Hematopoietic multipotent progenitor cell treated with erythropoietin and hydrocortisone succinate and interleukin-3 and kit ligand, for 8 days (in vitro differentiated cells): ENCODE measurements at places on chromosomes 5 and 9.
A peak's percentile ranks its signal among the peaks of the same experiment; 100 is the strongest.

- no peak for DNase-seq
Measured at GRCh38 chr9:16787724-16788123, 82.7 kb downstream of the BNC2 start.

GRCh38 chr5:170372971-170373370 lies 16.2 kb downstream of the KCNMB1 start:
- no peak for DNase-seq

- DNase-seq: no peak
Measured at GRCh38 chr5:84301535-84301934, 83.1 kb downstream of the EDIL3 start.

DNA sequence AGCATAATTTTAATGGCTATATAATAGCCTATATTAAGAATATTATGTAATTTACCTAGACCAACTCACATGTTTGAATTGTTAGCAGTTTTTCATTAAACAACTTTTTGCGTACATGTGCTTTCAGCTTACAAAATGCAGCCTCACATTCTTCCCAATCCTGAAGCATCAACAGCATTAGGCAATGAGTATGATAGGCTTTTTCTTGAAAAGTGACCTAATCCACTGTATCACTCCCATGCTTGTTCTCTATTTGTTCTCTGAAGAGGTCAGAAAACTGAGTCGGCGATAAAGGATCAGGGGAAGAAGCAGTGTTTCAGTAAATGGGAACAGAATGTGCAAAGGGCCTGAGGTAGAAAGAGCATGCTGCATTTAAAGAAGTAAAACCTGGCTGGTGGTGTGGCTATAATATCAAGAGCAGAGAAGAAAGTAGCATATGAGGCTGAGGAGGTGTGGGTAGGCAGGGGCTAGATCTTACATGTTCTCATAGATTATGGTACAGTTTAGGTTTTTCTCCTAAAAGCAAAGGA lies 212.4 kb downstream of the SAXO1 start:
- DNase-seq: no peak

DNA sequence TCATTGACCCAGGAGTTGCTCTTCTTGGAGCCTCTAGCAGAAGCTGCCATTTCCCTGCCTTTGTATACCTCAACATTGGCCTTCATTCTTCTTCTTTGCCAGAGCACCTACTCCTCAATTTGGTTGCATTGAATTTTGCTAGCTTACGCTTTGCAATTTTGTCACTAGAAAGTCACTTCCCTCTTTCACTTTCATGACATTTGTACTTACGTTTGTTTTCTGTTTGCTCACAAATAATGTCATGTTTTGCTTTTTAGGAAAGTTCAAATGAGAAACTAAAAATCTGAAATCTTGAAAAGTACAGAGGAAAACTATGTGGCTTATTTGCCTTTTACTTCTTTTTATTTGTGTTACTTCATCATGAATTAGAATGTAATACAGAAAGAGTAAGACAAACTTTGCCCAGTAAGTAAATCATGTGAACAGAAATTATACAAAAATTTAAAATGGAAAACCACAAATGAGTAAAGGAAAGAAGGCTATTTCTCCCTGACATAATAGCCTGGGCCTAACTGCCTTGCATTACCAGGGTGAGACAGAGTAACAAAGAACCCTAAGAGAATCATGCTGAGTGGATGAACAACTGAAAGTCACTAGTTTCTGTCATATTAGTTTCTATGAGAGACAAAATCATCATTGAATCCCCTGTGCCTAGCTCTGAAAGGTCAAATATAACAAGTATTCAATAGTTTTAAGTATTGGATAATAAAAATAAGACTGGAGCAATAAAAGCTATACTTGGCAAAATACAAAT lies 7.4 kb upstream of the IFNA1 start:
- no peak for DNase-seq

- no peak for DNase-seq
Measured at GRCh38 chr5:154493274-154493673, 15.2 kb upstream of the HAND1 start.

GRCh38 chr5:170250810-170251317 lies 18.1 kb downstream of the C5orf58 start:
- no peak for DNase-seq

GRCh38 chr9:123090198-123090896 lies 56.9 kb downstream of the GPR21 start:
- no peak for DNase-seq

GRCh38 chr5:149062371-149063016 lies 368 bp downstream of the SH3TC2 start:
- peak; percentile 47 for DNase-seq

- DNase-seq: peak; percentile 54
Measured at GRCh38 chr5:161544350-161544765, 2.2 kb downstream of the GABRB2 start.

- DNase-seq: no peak
Measured at GRCh38 chr9:19641046-19641445, 147.8 kb downstream of the SLC24A2 start.

- DNase-seq: peak; percentile 74
Measured at GRCh38 chr9:128072144-128073021, 4.4 kb downstream of the SLC25A25 start.

GRCh38 chr5:171386861-171387344 lies 746 bp upstream of the NPM1 start:
- DNase-seq: peak; percentile 67

DNA sequence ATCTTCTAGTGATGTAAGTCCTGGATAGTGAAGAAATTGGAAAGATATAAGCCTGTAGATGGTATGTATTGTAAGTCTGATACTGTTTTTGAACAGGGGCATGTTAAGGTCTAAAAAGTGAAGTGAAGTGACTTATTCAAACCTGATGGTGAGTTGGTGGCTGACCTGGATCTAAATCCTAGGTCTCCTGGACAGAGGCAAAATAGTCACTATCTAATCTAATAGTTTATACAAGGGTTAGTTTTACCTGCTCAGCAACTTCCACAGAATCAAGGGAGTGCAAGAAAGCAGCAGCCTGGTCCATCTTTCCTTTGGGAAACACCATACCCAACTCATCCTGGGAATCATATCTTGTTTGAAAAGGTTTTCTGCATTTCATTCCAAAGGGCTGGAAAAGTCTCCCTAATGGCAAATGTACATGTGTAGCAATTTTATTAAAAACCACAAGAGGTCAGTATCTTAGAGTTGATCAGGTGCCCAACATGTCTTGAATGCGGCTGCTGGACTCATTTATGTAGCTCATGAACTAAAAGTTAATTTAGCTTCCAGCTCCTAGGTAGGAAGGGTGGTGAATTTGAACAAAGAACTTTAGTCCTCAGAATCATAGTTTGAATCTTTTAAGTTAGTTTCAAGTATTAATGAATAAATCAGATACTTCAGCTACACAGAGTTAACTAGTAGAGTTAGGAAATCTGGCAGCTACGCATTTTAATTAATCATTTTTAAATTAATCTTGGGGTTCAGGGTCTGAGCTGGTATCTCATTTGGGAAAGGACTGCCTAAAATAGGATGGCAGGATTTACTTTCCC lies 26.0 kb downstream of the SKP2 start:
- peak; percentile 51 for DNase-seq

GRCh38 chr9:136093995-136094881 lies 851 bp downstream of the NACC2 start:
- peak; percentile 54 for DNase-seq

DNA sequence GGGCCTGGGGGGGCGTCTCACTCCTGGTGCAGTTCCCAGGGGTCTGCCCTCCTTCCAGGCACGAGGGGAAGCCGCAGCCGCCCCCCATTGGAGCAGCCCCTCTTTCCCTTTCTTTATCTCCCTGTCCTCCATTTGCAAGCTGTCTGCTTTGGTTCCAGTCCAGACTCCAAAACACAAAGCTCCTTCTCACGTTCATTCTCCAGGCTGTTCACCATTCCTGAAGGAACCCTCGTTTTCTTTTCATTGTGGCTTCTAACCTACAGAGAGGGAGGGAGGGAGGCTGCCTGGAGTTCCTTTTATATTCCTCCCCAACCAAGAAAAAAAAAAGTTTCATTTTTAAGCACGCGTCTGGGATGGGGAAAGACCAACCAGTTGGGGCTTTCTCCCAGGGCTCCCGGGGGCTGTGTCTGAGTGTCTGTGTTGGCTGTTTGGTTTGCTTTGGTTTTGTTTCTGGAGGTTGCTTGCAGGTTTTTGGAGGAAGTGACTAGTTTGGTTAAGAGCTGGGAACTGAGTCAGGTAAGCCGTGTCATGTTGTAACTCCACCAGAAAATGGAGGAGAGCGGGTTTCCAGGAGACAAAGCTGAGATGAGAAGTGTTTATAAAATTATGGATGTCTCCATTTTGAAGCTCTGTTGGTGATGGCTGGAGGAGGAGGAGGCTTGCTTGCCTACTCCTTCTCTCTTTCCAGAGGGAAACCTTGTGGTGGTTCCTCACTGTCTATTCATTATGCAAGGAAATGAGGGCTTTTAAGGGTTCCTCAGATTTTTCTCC lies 1.6 kb downstream of the ZNF462 start:
- DNase-seq: no peak

DNA sequence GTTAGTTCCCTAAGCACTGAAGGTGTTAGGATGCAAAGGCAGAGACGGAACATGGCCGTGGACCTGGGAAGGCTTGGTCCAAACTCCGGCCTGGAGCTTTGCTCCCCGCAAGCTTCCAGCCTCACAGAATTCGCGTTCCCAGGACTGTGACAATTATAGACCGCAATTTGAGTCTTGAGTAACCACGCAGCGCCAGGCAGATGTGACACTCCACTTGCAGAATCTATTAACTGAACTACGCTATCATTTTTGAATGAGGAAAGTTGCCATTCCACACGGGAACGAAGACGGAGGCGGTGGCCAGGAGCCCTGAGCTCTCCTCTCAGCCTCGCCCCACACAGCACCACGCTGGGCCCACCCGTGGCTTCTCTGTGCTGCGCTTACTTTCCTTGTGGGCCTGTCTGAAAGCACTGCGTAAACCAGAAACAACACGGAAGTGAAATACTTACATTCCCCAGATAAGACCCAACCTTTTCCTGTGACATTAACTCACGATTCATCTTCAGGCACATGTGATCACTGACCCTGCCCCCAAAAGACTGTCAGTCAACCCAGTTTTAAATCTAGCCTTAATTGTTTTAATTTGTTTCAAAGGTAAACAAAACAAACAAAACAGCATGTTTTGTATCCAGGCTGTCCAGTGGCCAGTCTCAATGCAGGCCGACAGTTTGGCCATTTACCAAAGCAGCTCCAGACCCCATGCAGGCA lies 16.1 kb upstream of the COL5A1 start:
- DNase-seq: no peak

GRCh38 chr9:120436983-120437475 lies 142.9 kb downstream of the CDK5RAP2 start:
- peak; percentile 46 for DNase-seq

GRCh38 chr9:83708515-83709158 lies 879 bp upstream of the UBQLN1 start:
- peak; percentile 85 for DNase-seq

DNA sequence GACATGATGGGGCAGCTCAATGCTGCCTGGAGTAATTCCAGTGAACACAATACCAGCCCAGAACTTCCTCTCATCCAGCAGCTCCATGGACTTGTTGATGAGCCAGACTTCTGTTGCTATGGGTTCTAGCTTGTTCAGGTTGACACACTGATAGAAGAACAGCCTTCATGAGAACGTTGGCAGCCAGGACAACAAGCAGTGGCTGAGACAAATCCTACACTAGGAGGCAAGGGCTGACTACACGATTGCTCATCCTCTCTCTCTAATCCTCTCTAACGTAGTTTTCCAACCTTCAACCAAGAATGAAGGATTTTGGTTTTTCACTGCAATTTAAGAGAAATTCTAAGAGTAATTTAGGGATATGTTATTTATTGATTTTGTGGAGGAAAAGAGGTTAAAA lies 67.8 kb downstream of the NIPSNAP3B start:
- no peak for DNase-seq

- DNase-seq: no peak
Measured at GRCh38 chr5:14365831-14366430, 215.7 kb upstream of the OTULINL start.

DNA sequence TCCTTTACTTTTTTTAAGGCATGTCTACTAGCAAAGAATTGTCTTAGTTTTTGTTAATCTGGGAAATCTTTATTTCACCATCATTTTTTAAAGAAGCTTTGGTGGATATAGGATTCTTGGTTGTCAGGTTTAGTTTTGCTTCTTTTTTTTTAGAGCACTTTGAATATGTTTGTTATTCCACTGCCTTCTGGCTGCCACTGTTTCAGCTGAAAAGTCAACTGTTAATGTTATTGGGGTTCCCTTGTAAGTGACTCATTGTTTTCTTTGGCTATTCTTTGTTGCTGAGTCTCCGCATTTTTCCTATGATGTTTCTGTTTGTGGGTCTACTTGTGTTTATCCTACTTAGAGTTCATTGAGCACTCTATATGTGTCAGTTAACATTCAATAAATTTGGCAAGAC lies 44.4 kb downstream of the PHAX start:
- DNase-seq: no peak

DNA sequence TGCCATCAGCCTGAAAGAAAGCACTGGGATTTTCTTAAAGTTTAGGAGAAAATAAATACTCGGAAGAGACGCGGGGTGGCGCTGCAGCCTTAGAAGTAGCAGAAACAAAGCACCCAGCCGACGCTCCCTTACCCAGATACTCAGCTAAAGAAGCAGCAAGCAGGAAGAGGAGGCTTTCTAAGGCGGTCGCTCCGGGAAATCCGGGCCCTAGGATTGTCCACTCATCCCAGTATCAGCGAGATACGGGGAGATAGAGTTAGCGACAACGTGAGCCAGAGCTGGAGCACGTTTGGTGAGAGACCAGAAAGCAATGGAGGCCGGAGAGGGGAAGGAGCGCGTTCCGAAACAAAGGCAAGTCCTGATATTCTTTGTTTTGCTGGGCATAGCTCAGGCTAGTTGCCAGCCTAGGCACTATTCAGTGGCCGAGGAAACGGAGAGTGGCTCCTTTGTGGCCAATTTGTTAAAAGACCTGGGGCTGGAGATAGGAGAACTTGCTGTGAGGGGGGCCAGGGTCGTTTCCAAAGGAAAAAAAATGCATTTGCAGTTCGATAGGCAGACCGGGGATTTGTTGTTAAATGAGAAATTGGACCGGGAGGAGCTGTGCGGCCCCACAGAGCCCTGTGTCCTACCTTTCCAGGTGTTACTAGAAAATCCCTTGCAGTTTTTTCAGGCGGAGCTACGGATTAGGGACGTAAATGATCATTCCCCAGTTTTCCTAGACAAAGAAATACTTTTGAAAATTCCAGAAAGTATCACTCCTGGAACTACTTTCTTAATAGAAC lies at the start of gene PCDHB2:
TSS of gene PCDHB2 (plus strand) at position 135 of the 782 bp plus-strand sequence. CDS start at position 311, 176 bp downstream.
- DNase-seq: no peak

GRCh38 chr9:118009614-118010013 lies 305.4 kb downstream of the TLR4 start:
- DNase-seq: no peak

- DNase-seq: no peak
Measured at GRCh38 chr5:170143710-170144109, 38.0 kb downstream of the FOXI1 start.

- no peak for DNase-seq
Measured at GRCh38 chr9:122225312-122226141, 3.2 kb downstream of the LHX6 start.

- no peak for DNase-seq
Measured at GRCh38 chr9:79572032-79572607, 355 bp downstream of the TLE4 start.

GRCh38 chr9:78927099-78927940 lies 630.4 kb downstream of the PSAT1 start:
- DNase-seq: no peak

- DNase-seq: peak; percentile 89
Measured at GRCh38 chr9:35096035-35096849, at the start of gene PIGO. PIGO (minus strand) TSS chr9:35096591; CDS start chr9:35095565, 1,026 bp downstream.

- DNase-seq: no peak
Measured at GRCh38 chr5:63346451-63346850, 615.8 kb downstream of the HTR1A start.
